ENCODE measurements at places on chromosomes 6 and 20.

DNA sequence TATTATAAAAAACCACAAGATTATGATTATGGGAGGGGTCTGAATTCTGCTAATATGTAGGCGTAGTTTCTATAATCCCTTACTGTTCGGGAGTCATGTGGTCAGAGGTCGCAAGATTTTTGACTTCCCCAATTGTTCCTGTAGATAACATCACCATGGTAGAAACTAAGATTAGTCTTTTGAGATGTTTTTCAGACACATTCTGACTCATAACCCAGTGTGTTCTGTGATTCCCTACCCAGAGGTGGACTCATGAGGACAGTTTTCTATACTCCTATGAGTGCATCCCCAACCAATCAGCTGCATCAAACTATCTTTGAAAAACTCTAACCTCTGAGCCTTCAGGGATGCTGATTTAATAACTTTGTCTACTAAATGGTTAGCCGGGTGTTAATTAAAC, 175.5 kb downstream of the RFPL4B start:
- no peak for DNase-seq

GRCh38 chr6:19333936-19334335, 503.2 kb upstream of the ID4 start:
- no peak for DNase-seq

- DNase-seq: no peak
Observed at GRCh38 chr6:7900621-7901020, 10.0 kb downstream of the TXNDC5 start.

GRCh38 chr6:166656230-166657151, 29.4 kb upstream of the RPS6KA2 start:
- DNase-seq: no peak

GRCh38 chr6:69179681-69180080, 544.6 kb downstream of the ADGRB3 start:
- no peak for DNase-seq

DNA sequence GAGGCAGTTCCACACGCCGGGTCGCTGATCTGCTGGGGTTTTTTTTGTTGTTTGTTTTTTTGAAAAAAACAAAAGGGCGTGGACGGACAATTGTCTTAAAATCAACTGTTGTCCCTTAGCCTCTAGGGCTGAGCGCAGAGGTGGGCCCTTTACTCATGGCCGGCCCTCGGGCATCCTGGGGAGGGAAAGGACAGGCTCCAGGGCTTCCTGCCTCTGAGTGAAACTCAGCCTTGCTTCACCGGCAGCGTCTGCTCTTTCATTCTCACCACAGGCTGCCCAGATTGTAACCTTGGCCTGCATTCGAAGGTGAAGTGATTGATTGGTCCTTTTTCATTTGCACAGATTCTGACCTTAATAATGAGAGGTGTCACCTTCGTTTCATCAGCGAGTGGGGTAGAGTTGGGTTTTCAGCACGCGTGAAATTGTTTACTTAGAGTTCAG, 797 bp downstream of the SMIM13 start:
- DNase-seq: peak; percentile 41

GRCh38 chr20:53099856-53100255, 127.7 kb downstream of the TSHZ2 start:
- DNase-seq: no peak

DNA sequence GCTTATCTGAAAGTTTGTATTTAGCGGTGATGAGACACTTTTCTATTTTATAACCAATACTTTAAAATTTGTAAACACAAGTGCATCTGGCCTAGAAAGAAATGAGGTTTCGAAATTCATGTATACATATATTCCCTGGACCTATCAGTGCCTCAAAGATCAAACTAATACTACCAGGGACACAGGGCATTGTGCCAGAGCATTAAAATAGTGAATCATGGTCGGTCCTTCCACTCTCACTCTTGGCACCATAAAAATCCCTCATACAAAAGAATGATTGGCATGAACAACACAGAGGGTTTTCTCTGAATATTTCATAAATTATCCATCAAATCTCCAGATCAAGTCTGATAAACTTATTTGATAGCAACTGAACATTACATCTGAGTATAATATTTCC, 62.0 kb downstream of the MMUT start:
- DNase-seq: no peak

- DNase-seq: no peak
Observed at GRCh38 chr6:3894590-3895311, 45.6 kb downstream of the FAM50B start.

DNA sequence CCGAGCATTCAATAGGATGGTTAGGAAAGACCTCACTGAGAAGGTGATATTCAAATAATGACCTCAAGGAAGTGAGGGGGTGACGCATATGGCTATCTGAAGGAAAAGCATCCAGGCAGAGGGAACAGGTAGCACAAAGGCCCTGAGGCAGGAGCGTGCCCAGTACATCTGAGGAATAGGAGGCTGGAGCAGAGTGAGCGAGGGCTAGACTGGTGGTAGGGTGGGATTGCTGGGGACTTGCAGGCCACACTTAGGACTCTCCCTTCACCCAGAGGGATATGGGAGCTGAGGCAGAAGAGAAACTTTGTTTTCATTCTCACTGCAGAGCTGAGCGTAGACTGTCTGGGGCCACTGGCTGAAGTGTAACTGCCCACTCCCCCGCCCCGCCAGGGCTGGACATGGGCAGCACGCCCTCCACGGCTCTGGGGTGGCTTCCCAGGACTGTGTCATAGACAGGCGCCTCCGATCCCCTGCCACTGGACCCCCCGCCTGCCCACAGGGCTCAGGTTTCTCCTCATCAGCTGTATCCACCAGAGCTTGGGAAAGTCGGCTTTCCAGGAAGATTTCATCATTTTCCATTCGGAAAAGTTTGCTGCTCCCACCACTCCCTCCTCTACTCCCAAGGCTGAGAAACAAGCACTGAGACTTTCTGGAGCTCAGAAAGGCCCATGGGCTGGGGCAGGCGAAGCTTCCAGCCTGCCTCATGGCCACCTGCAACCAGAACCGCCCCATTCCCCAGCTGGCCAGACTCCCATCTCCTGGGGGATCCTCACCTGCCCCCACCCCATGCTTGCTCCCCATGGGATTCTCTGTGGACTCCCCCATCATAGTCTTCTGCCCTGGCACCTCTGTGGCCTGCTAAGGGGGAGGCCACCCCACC, 142.6 kb downstream of the MRPL14 start:
- no peak for DNase-seq

DNA sequence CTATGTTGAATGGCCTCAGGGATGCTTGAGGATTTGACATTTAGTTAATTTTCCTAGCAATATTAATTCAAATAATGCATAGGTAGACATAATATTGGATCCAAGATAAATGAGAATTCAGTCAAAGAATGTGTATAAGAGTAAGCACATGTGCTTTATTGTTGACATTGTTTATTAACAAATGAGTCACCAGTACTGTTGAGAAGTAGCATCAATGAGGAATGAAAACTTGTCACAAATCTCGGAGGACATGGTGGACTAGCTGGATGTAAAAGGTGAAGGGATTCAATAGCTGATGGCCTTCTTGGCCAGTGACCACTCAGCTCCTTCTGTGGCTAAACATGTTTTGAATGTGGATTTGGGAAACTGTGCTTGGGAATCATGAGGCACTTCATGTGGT, 1137.0 kb downstream of the HACE1 start:
- DNase-seq: no peak

GRCh38 chr6:26187981-26188635, 100.9 kb downstream of the HFE start:
- peak; percentile 32 for DNase-seq

GRCh38 chr20:20752712-20753111, 40.3 kb upstream of the RALGAPA2 start:
- DNase-seq: no peak

DNA sequence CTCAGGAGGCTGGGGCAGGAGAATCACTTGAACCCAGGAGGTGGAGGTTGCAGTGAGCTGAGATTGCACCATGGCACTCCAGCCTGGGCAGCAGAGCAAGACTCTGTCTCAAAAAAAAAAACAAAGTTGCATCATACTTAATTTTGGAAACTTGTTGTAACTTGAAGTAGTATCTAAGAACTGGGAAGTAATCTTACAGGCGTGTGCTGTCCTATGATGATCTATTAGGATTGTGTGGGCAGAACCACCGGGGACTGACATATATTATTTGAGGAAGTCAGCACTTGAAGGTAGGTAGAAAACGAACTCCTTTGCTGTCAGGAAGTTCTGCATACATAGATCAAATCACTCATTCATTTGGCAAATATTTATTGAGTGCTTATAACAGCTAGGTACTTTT, 188.5 kb downstream of the ZNF217 start:
- no peak for DNase-seq

DNA sequence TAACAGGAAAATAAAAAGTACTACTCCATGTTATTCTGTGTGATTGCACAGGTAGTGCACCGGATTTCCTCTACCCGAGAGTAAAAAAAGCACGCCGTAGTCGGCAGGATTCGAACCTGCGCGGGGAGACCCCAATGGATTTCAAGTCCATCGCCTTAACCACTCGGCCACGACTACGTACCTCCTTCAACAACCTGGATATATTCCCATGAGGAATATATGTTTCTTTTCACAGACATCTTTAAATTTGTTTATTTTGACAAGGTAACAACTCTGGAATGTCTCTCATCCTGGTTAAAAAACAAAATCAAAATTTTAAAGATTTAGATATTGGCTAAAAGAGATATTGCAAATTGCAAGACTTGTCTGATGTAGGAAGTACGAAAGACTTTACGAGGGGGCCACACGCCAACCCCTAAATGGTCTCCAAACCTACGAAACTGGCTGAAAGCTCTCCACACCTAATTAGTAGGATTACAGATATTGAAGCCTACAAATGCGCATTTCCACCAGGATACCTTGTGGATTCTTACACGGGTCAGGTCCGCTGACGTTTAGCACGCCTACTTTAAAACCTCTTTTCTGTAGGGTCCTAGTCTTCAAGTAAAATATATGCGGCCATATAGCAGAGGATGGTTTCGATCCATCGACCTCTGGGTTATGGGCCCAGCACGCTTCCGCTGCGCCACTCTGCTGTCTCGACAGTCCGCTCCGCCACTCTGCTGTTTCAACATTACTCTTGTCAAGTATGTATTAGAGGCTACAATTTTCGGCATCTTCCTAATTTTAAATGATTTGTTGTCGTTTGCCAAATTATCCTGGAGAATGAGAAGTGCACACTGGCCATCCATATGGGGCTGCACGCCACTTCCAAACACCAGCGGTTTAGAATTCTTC, 52.2 kb upstream of the BTN3A2 start:
- DNase-seq: peak; percentile 68

Data from CD14-positive monocyte (primary cell).